EH (cell line): ENCODE measurements at places on chromosomes 12 and 14.

DNA sequence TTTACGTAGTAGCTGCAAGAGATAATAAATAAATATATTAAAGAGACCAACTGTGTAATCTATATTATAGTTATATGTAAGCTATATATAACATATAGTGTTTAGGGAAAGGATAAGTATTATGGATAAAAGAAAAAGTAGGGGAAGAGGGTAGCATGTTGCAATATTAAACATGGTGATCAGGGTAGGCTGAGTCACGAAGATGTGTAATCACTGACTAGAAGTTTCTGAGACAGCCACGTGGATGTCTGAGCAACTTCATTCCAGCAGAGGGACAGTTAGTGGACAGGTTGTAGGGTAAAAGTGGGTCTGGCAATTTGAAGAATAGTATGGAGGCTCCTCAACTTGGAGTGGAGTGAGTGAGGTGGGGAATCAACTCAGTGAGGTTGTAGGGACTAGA lies 109.7 kb downstream of the ANO4 start:
- DNase-seq = no peak

DNA sequence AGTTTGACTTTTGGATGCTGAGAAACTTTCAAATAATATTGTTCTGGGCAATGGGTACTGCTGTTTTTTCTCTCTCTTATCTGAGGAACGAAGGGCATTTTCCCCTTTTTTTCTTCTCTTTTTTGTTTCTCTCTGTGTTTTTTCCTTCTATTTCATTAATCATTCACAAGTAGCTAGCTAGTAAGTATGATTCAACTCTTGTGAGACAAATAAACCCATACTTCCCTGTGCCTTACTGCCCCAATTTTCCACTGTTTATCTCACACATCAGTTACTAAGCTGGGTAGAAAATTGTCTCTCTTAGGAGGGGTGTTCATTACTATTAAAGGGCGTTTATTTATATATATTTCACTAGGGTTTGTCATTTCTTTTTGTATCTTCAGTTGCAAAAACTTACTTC lies 437.6 kb downstream of the RERGL start:
- no peak for DNase-seq

DNA sequence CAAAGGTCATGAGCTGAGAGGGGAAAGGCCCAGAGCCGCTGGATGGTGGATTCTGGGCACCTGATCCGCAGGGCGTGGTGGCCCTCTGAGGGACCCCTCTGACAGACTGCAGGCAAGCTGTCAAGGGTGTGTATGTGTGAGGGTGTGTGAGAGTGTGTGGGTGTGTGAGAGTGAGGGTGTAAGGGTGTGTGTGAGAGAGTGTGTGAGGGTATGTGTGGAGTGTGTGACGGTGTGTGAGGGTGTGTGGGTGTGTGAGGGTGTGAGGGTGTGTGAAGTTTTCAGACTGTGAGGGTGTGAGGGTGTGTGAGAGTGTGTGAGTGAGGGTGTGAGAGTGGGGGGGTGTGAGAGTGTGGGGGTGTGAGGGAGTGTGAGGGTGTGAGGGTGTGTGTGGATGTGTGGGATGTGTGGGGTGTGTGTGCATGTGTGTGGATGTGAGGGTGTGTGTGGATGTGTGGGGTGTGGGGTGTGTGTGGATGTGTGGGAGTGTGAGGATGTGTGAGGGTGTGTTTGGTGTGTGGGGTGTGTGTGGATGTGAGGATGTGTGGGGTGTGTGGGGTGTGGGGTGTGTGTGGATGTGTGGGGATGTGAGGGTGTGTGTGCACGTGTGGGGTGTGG lies 156.7 kb downstream of the TMEM121 start:
- no peak for DNase-seq

- peak; percentile 62 for DNase-seq
Observed at GRCh38 chr12:77941401-77941800, 110.7 kb downstream of the NAV3 start.

DNA sequence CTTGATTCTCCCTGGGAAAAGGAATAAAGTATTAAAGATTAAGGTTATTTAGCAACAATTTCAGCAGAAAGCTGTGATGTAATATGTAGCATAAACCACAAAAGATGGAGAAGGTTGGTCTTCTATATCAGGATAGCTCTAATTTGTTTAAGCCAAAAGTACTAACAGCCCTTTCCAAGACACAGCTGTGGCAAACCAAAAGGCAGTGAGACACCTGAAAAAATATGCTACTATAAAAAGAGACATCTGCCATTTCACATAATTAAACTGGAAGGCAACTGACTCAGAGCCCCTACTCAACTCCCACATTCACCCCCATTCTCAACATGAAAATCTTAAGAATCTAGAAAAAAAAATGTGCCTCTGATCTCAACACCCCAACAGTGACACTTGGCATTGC lies 390.2 kb upstream of the PRICKLE1 start:
- DNase-seq = no peak

DNA sequence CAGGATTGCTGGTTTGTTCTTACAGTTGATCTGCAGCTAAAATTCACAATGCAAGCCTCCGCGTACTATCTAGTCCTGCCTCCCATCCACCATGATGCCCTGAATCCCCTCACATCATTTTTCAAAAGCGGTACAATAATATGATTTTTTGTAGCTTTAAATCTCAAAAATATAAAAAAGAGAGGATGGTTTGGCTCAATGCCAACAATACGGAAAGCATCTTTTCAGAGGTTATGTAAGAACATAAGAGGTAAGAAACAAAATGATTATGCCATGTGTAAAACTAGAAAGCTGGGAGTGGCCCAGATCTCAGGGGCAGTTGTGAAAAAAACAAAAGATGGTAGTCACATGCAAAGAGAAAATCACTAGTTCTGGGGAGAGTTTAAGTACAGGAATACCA lies 24.0 kb upstream of the ZDHHC17 start:
- DNase-seq = no peak

DNA sequence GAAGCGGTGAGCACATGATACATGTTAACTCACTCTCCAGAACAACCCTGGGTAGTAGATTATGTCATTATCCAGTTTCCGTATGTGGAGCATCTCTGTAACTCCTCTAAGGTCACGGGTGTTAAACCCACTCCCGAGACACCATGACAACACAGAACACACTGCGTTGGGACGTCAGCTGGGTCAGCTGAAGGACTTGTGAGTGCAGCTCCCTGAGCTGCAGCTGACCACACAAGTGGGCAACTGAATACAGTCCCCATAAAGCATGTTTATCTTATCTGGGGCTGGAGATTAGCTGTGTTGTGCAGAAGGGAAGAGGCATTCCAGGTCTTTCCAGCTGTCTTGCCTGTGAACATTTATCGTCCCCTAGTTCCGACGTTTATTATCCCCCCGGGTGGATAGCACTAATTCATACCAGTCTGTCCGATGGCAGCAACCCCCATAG lies 211.5 kb downstream of the CHST11 start:
- DNase-seq = no peak

GRCh38 chr12:114302117-114302516 lies 103.8 kb downstream of the TBX5 start:
- DNase-seq = no peak

- peak; percentile 94 for DNase-seq
Observed at GRCh38 chr14:100416921-100417860, 94.1 kb downstream of the SLC25A47 start.

- DNase-seq = no peak
Observed at GRCh38 chr12:669576-669945, 6.3 kb upstream of the NINJ2 start.

GRCh38 chr12:130715998-130716968 lies at the start of gene RIMBP2:
RIMBP2 (minus strand) TSS chr12:130716299; CDS start chr12:130479013, 237,286 bp downstream.
- DNase-seq = peak; percentile 3

GRCh38 chr14:75539561-75540478 lies 17.6 kb downstream of the BATF start:
- no peak for DNase-seq

- DNase-seq = no peak
Observed at GRCh38 chr14:92524602-92525185, 11.1 kb downstream of the RIN3 start.

DNA sequence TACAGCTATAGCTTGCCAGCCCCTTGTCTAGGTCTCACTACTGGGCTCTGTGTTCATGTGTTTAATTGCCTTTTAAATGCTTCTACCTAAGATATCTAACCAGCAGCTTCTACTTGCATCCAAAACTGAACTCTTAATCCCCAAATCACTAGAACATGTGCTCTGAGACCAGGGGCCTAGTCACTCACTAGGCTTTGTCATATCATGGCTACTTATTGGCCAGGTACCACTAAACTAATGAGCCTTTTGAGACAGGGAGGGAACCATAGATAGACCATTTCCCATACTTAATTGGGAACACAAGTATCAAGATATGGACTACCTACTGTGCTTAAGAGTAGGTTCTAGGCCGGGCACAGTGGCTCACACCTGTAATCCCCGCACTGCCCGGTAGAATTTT lies 6.5 kb downstream of the HSP90B1 start:
- DNase-seq = no peak

GRCh38 chr12:112617153-112617505 lies 174.4 kb upstream of the RPH3A start:
- no peak for DNase-seq

DNA sequence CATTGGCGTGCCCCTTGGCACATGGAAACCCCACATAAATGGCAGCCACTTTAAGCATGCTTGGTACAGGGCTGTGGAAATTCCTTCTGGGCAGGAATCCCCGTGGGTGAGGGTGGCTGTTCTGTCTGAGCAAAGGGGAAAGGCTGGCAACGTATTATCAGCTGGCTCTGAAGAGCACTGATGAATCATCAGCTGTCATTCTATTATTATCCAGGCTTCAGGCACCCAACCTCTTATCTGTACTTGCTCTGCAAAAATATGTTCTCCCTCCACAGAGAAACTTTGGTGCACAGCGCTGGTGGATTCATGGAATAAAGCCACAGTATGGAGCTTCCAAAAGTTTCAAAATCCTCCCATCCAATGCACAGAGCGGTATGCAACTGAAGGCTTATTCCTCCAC lies 167.1 kb downstream of the TBX5 start:
- DNase-seq = peak; percentile 54

- no peak for DNase-seq
Observed at GRCh38 chr12:87511371-87511770, 517.8 kb downstream of the C12orf50 start.

DNA sequence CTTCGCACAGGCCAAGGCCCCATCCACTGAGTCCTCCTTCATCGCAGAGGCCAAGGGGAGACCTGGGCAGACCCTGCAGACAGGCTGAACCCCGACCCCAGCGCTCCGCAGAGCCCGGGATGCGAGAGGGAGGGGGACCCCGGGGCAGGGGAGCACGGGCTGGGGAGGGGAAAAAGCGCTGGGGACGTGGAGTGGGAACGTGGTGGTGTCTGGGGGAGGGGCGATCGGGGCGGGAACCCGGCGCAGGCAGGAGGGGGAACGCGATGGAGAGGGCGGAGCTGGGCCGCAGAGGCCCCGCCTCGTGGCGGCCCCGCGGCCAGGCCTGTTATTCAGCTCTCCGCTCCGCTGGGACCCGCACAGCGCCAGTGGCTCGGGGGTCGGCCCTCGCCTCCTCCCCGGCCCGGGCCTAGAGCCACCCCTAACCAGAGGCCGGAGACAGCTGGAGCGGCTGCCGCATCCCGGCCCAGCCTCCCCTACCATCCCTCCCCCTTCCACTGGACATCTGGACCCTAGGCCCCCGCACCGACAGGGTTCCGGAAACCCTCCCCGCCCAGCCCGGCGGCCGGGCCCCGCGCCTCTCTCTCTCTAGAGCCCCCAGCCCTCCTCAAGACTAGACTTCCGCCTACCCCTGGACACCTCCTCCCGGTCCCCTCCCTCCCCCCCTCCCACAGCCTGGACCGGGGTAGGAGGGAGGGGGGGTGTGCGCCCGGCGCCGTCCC lies at the start of gene ARHGEF25:
Gene ARHGEF25, plus strand, starts transcription at position 328 of the 719 bp plus-strand sequence. CDS start 460 bp downstream, outside the sequence.
- peak; percentile 73 for DNase-seq

DNA sequence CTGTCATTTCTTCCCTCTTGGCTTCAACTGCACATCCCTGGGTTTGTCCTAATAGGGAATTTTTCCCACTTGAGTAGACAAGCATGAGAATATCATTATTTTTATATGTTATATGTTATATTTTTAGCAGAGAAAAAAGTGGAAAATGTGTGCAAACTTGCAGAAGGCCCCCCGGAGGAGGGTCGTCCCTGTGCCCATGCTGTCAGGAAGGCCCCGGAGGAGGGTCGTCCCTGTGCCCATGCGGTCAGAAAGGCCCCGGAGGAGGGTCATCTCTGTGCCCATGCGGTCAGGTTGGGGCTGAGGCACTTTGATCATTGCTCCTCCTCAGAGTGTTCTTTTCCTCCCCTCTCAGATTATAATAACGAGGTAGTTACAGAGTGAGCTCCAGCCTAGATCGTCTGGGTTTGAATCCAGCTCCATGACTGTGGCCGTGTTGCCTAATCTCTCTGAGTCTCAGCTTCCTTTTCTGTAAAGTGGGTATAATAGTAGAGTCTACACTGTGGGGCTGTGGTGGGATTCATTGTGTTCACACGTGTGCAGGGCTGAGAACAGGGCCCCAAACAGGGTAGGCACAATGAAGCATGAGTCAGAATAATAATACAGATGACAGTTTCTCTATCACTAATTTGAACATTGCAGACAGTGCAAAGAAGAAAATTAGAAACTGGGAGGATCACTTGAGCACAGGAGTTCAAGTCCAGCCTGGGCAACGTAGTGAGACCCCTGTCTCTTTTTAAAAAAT lies 33.4 kb downstream of the ELK3 start:
- no peak for DNase-seq

GRCh38 chr14:68520637-68521556 lies 272.0 kb downstream of the ZFP36L1 start:
- no peak for DNase-seq

DNA sequence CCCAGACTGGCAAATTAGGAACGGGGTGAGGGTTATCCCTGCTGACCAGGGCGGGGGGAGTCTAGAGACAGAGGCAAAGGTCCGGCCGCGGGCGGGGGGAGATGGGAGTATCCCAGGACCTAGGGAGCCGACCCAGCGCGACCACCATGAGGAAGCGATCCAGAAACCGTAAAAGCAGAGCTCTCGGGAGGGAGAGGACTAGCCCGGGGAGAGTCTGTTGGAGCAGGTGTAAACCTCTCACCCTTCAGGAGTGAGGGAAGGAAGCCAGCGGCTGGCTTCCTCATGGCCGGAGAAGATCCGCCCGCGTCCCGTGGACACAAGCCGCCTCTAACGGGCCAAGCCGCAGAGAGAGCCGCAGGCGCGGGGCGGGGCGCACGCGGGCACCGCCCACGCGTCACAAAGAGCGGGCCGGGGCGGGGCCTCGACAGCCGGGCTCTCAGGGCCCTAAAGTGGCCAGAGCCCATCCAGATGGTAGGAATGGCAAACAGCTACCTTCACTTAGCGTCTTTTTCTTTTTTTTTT lies at the start of gene ACRBP:
Gene ACRBP, minus strand, starts transcription at position 350 of the 522 bp plus-strand sequence. Its CDS starts 66 bp downstream, at position 284.
- peak; percentile 76 for DNase-seq

GRCh38 chr12:45669792-45670191 lies 59.7 kb upstream of the ARID2 start:
- DNase-seq = no peak

DNA sequence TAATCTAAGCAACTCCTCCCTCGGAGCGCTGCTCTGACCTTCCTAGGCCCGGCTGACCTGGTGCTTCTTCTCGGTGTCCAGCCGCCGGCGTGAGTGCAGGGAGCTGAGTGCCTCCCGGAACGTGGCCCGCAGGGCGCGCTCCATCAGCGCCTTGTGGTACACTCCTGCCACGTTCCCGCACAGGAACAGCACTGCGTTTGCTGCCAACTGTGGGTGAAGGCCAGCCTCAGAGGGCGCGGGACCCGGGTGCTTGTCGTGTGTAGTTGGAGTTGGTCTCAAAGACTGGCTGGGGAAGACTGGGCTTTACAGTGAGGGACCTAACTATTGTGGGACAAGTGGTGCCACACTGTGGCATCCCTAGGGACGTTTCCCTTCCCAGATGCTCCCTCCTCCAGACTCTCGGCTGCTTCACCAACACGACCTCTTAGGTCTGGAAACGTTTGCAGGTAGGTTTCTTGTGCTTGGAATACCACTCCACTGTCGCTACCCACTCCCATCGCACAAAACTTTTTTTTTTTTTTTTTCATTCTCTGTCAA lies 3.1 kb downstream of the ADCY4 start:
- no peak for DNase-seq

- no peak for DNase-seq
Observed at GRCh38 chr14:26282578-26282977, 315.3 kb downstream of the NOVA1 start.
